ENCODE measurements at places on chromosomes 13 and 19. TPM values are rescaled to one million over a fixed set of nuclear protein-coding genes. Genes with fewer than 3 reads are reported as not detected.

DNA sequence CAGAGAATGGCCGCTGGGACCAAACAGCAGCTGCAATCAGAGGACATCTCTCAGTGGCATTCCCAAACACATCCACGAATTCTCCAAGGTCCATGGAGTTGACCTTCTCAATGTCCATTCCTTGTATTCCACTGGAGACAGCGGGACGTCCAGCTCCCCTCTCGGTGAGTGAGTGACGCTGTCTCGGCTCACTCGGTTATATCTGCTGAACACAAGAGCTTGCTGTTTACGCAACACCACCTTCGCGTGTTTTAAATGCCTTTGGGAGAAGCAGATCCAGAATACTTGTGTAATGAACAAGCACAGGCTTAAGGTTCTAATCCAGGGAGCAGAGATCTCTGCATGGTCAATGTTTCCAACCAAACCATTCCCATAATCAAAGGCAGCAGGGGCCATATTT lies at the start of gene URAD:
TSS of gene URAD (minus strand) at position 174 of the 400 bp plus-strand sequence. CDS start at position 118, 56 bp downstream.
- DNase-seq: no peak

DNA sequence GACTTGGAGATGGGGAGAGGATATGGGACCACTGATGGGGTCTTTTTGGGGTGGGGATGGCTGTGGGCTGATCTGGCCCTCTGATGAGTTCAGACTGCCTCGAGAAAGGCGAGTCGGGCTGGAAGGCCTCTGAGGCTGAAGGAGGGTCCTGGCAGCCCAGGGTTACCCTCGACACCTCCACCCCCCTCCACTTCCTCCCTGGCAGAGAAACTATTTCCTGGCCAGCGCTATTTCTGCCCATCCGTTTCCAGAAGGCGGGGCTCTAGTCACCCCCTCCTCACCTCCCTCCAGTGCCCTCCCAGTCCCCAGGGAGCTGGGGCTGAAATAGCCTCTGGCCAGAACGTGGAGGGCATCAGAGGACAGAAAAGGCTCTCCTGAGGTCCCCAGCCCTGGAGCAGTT lies 9.7 kb downstream of the EXOC3L2 start:
- DNase-seq: no peak

DNA sequence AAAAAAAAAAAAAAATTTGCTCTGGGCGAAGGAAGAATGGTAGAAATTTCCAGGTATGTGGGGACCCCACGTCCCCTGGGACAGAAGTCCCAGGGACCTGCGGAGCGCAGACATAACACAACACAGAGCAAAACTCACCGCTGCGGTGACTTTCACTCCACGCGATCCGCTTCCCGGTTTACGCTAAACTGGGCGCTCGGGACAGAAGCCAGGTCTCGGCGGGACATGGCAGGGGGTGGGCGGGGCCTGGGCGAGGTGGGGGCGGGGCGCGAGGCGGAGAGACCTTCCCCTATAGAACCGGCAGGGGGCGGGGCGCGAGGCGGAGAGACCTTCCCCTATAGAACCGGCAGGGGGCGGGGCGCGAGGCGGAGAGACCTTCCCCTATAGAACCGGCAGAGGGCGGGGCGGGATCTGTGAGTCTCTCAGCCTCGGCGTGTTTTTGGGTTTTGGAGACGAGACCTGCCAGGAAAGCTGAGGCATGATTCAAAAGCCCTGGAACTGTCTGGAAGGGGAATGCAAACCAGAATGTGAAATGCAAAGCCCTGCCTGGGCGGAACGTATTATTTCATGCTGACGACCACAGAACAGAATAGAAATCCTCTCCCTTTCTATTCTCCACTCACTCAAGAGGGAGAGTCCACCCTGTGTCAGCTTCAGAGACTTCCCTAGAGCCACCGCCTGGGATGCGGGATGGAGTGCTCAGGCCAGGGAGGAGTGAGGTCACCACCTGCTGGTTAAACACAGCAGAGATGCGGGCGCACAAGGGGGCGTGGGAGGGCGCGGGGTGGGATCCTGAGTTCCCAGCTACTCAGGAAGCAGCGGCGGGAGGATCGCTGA lies 20.2 kb upstream of the ERVV-1 start:
- DNase-seq: peak; percentile 66

- DNase-seq: no peak
Observed at GRCh38 chr19:597406-598315, 8.0 kb downstream of the HCN2 start.

DNA sequence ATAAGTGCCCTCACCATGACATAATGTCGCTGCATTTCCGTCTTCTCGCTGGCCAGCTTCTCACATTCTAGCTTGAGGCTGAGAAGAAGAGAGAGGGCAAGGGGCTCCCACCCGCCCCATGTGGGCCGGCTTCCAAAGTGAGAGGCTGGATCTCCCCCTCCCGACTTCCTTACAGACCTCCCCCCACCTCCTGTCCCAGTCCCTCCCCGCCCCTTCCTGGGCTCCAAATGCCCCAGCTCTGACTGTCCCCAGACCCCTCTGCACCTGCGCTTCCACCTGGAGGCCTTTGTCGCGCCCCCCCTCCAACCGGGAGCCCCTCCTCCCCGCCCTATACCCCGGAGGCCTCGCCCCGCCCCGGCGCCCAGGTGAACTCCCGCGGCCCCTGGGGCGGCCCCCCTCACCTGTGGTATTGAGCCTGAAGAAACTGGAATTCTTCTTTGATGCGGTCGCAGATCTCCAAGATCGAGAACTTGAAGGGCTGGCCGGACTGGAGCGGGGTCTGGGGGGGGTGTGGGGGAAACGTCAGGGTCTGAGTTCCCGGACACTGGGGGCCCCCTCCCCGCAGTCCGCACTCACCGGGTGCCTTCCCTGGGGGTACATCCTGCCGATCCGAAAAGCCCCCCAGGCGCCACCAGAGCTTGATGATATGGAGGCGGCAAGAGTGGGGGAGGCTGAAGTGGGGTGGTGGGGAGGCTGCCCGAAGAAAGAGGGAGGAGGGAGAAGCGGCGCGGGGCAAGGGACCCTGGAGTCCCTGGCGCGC lies 595 bp downstream of the TLE2 start:
- DNase-seq: no peak

- peak; percentile 30 for DNase-seq
Observed at GRCh38 chr13:85828094-85828684, 29.0 kb upstream of the SLITRK6 start.

The SMAD9 gene
- total RNA-seq: 4.8 TPM

Measured in IMR-90 (cell line).